ENCODE measurements at places on chromosomes 6 and 20.
A peak's percentile ranks its signal among the peaks of the same experiment; 100 is the strongest.

DNA sequence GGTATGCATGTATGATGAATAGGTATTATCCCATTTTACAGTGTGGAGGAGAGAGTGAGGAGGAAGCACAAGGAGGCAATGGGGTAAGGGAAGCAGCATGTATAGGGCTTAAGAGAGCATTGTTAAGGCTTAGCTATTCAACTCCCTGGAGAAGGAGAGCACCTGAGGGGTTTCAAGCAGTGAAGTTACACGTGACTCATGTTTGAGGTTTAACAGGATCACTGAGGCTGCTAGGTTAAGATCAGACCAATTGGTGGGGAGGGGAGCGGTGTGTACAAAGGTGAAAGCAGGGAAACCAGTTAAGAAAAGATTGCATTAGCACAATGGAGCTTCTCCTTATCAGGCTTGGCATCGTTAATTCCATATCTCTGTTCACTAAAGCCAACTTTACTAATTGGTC is 64.4 kb upstream of the NHSL1 start:
- no peak for ATAC-seq

DNA sequence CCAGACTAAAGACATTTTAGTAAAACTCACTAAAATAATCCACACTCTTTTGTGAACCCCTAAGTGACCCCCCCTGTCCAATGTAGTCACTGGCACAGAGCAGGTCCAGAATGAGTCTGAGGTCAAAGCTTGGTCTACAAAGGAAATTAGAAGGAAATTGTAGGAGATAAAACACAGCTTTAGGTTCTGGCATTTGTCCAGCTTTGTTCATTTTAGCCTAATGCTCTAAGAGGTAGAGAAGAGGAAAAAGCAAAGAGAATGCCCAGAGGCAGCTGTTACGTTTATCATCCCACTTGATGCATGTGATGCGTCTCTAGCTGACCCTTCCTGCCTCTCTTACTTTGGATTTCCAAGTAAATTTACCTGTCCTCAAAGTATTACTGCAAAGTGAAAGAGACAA is 62.5 kb downstream of the CNKSR3 start:
- ATAC-seq, result no peak

GRCh38 chr6:148497257-148497656 is 154.6 kb downstream of the SASH1 start:
- no peak for ATAC-seq

- no peak for ATAC-seq
Measured at GRCh38 chr20:10093087-10093591, 58.4 kb downstream of the ANKEF1 start.

DNA sequence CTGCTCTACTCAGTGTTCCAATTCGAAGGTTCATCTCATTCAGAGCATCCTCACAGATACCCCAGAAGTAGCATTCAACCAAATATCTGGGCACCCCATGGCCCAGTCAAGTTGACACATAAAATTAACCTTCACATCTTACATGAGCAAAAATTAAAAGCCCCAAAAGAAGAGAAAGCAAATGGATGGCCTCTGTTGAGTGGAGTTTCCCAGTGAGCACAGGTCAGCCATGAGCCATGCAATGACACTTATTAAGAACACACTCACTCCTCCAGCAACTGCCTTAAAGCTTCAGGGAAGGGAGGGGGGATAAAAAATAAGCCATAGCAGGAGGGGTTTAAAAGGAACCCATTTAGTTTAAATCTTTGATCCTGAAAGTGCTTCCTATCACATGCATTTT is 14.6 kb upstream of the THBS2 start:
- no peak for ATAC-seq

GRCh38 chr6:111478064-111478476 is 4.9 kb downstream of the REV3L start:
- no peak for ATAC-seq

- no peak for ATAC-seq
Measured at GRCh38 chr6:168126566-168127383, 47.8 kb upstream of the FRMD1 start.

DNA sequence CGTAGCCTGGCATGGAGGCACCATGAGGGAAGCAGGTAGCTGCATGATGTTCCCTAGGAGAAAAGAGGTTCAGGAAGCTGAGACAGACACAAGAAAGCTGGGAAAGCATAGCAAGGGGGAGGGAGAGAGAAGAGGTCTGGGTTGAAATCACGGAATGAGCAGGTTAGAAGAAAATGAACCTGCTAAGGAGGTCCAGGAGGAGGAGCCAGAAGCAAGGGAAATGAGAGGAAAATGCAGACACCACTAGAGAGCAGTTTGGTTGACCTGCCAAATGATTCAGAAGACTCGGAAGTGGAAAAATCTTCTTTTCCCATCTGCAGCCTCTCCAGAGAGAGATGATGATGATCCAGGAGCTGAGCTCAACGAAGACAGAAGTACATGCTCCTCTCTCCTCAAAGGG is 70.9 kb downstream of the VIP start:
- no peak for ATAC-seq

- no peak for ATAC-seq
Measured at GRCh38 chr6:2624177-2624576, 126.5 kb downstream of the MYLK4 start.

GRCh38 chr6:159481897-159482296 is 211.1 kb downstream of the SOD2 start:
- no peak for ATAC-seq

GRCh38 chr6:5763871-5764270 is 242.9 kb downstream of the NRN1 start:
- ATAC-seq, result no peak

GRCh38 chr6:25998379-25998778 is 35.8 kb downstream of the TRIM38 start:
- no peak for ATAC-seq

DNA sequence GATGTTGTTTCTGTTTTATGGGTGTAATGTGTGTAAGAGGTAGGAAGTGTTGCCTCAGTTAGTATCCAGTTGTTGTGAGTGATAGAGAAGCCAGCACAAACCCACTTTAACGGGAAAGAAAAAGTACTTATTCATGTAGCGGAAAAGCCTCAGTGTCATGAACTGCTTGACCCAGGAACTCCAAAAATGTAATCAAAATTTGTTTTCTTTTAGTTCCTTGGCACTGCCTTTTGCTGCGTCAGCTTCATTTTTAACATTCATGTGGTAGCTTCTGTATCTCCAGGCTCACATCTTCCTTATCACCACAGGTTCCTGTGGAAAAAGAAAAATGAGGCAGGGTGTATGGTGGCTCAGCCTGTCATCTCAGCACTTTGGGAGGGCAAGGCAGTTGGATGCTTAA is 46.4 kb upstream of the CCDC28A start:
- no peak for ATAC-seq

DNA sequence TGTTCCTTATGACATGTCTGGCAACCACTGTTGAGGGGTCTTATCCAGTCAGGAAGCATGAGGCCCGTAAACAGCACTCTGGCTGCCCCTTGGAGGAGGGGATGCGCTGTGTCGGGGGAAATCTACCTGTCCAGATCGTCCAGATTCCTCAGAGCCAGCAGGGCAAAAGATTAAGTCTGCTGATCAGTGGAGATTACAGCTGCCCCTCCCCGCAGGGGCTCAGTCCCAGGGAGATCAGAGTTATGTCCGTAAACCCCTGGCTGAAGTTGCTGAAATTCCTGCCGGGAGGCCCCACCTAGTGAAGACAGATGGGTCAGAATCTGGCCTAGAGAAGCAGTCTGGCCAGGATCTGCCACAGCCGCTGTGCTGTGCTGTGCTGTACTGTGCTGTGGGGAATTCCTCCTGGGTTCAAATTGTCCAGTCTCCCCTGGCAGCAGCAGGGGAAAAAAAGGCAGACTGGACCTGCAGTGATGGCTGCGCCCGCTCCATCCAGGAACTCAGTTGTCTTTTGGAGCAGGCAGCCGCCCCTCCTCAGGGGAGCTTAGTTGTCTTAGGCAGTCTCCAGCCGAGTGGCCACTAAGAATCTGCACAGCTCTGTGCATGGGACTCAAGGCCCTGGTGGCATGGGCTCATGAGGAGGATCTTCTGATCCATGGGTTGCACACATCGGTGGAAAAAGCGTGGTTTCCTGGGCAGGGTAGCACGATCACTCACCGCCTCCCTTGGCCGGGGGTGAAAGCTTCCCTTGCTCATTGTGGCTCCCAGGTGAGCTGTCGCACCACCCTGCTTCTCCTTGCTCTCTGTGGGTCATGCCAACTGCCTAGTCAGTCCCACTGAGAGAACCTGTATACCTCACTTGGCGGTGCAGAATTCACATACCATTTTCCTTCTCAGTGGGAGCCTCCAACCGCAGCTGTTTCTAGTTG is 1368.8 kb upstream of the ADGRB3 start:
- ATAC-seq, result peak; percentile 28

DNA sequence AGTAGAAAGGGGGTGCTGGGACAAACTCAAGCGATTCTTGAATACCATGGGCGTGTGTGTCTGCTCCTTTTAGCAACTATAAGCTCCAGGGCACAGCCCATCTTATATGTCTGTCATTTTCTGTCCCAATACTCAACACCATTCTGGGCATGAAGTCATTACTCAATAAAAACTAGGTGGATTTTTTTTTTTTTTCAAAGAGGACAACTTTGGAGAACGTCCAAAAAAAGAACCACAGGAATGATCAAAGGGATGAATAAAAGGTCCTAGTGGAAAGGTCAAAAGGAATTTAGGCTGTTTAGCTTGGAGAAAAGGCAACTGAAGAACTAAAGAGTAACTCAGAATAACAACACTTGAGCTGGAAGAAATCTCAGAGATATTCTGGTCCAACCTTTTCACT is 24.4 kb downstream of the UQCC1 start:
- ATAC-seq, result no peak

DNA sequence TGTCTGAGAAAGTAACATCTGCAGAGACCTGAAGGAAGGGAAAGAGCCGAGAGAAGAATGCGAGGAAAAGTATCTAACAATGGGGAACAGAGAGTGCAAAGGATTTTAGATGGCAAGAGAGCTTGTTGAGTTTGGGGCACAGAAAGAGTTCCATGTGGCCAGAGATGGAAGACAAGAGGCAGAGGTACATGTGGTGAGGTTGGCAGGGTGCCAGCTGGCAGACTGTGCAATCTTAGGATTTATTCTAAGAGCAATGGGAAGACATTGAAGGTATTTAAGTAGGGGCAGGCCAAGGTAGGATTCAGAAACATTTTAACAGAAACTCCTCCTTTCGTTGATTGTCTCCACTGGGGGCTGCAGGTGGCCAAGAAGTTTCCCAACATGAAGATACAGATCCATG is 20.4 kb upstream of the LBP start:
- no peak for ATAC-seq

DNA sequence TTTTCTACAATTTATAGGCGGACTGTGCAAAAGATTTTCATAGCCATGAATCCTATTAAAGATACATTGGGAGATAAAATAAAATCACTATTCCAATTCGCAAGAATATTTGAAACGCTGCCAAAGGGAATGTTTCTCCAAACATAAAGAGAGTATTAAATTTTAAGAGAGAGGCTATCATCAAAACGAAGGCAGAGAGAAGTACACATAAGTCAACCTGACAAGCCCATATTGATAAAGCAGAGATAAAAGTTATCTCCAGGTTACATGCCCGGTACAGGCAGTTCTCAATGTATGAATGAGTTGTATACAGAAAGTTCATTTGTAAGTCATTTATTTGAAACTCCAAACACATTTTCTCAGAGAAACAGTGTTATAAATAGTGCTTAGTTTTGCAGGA is 193.1 kb downstream of the ATXN1 start:
- ATAC-seq, result no peak

DNA sequence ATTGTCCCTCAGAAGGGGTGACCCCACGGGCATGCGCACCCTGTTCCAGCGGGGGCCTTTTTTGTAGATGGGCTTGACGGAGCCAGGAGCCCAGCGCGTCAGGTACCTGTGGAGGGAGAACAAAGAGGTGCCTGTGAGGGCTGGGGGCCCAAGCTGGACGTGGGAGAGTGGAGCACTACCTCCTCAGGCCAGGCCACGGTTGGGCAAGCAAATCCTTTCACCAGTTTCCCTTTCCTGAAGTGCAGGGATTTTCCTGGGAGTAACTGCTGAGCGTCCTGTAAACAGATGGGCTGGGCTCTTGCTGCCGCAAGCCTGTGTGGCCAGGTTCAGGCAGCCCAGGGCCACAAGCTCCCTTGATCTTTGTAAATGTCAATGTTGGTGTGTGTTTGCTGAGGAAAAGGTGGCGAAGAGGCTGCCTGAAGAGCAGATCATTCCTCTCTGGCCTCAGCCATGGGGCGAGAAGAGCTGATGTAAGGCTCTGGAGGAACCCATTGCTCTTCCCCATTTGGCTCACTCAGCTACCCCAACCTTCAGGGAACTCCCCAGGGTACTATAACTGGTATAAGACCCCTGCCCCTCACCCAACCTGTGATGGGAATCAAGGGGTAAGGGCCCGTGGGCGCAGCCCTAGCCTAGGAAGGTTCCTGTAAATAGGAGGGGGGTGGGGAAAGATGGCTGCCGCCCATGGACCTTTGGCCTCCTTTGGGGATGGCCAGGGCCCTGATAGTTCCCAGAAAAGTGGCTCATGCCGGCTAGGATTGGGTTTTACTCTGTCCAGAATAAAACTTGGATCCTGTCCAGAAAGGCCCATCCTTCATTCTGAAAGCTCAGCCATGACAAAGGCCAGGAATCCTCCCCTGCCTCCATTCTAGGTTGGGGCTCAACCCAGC is 15.5 kb downstream of the MRPS18A start:
- ATAC-seq, result peak; percentile 14

DNA sequence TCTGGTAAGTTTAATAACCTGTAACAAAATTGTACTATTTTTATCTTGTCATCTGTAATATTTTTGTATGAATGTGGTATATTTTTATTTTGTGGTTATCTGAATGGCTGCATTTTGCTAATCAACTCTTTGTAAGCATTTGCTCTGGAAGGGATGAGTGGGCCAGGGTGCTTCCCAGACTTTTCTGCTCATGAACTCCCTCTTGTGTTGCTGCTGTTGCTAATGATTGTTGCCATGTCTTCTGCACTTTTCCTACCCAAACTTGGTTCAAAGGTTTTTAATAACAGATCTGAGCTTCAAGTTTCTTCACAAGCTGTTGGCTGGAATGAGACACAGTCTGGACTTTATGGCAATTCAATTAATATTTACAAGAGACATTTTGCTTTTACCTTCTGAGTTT is 1005.7 kb downstream of the HACE1 start:
- no peak for ATAC-seq

DNA sequence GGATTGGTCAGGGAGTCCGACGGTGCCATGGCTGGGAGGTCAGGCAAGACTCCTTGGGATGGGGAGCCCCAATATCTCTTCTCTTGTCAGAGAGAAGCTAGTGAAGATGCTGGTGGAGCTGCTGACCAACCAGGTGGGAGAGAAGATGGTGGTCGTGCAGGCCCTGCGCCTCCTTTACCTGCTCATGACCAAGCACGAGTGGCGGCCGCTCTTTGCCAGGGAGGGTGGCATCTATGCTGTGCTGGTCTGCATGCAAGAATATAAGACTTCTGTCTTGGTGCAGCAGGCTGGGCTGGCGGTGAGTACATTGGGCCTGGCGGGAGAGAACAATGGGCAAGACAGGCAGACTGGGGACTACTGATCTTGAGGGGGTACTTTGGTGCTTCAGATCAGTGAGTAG is 10.9 kb downstream of the CUL9 start:
- no peak for ATAC-seq
